Glutamatergic neuron (in vitro differentiated cells): ENCODE measurements at places on chromosomes 4 and X.

GRCh38 chr4:159296061-159296460 is 193.2 kb downstream of the RAPGEF2 start:
- DNase-seq, result no peak

- DNase-seq, result no peak
Observed at GRCh38 chr4:40800064-40800463, 50.3 kb downstream of the NSUN7 start.

- no peak for DNase-seq
Observed at GRCh38 chr4:69147334-69147733, 51.1 kb downstream of the UGT2B7 start.

DNA sequence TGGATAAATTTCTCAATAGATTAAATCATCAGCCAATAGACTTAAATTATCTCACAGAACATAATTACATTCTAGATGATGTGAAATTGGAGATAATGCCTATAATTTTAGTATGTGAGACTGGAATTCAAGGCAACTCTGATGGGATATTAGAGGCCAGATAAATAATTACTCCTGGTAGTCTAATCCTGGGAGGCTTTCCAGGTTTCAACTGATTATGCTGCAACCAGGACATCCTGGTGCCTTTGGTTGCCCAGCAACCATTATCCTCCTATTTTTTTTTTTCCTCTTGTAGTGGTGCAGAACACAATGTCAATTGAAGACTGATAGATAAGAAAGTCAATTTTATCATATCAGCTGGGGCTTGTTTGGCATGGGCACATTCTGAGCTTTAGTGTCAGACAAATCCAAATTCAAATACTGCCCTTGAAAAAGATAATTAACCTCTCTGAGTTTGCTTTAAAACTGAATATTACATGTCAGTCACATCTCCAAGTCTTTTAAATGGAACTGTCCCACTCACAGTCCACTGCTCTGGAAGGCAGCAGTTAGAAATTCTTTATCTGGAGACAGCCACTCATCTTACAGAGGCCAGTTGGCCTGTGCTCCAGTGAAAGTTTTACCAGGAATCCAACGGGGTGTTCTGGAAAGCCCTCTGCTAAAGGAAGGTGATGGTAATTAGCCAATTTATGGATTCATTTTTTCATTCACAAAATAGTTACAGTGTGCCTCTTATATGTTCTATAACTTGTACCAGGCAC is 95.3 kb upstream of the GUCY1A1 start:
- DNase-seq, result no peak

- no peak for DNase-seq
Observed at GRCh38 chrX:42465821-42466220, 312.1 kb downstream of the PPP1R2C start.

- no peak for DNase-seq
Observed at GRCh38 chr4:15006416-15007024, 4.2 kb downstream of the CPEB2 start.

GRCh38 chr4:8219236-8219635 is 20.1 kb downstream of the SH3TC1 start:
- DNase-seq, result no peak

- no peak for DNase-seq
Observed at GRCh38 chr4:128244379-128244778, 43.2 kb downstream of the PGRMC2 start.

DNA sequence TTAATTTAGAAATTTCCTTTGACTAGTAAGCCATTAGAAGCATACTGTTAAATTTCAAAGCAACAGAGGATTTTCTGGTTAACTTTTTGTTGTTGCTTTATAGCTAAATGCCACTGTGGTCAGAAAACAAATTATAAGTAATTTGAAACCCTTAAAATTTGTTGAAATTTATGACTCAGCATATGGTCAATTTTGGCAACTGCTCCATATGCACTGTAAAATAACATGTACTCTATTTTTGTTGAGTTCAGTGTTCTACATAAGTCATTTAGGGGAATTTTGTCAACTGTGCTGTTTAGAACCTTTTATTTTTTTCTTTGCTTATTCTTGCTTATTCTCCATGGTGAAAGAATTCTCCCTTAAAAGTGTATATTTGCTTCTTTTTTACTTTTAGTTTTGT is 28.6 kb downstream of the SCLT1 start:
- DNase-seq, result no peak

DNA sequence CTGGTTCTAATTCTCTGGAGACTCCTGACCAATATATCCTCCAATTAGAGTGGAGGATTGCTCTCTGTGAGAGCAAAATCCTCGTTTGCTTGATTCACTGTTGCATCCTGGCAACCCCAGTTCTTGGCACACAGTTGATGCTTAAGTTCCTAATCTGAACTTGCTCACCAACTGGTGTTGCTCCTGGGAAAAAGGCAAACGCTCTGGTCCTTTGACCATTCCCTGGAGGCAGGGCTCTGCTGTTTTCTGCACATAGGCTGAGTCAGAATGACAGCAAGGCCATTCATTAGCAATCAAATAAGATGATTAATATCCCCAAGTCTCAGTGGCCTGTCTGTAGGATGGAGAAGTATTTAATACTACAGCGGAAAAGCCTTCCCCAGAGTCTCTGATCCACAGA is 172.7 kb upstream of the TBC1D9 start:
- DNase-seq, result no peak

GRCh38 chrX:10615931-10616774 is 4.2 kb downstream of the MID1 start:
- peak; percentile 37 for DNase-seq

DNA sequence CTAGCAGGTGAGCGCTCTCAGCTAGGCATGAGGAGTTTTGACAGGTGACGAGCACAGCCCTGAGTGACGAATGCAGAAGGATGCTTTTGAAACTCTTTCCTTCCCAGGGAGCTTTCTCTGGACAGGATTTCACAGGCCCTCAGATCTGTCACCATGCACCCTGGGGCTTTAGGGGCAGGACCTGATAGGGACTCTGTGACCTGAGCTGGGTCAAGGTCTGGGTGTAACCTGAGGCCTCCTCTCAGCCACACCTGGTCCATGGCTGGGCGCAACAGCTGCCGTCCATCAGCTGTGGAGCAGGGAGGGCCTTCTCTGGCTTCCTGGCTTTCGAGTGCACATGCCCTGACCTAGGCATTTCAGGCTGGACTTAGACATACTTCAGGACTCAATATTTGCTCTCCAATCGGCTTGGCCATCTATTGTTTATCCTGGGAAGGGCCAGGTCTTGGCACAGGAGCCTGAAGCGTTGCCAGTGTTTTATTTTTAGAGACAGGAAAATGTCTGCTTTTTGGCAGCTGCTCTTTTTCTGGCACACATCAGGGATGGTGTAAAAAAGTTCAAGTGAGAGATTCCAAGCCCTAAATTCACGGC is 56.4 kb downstream of the C4orf51 start:
- DNase-seq, result no peak

DNA sequence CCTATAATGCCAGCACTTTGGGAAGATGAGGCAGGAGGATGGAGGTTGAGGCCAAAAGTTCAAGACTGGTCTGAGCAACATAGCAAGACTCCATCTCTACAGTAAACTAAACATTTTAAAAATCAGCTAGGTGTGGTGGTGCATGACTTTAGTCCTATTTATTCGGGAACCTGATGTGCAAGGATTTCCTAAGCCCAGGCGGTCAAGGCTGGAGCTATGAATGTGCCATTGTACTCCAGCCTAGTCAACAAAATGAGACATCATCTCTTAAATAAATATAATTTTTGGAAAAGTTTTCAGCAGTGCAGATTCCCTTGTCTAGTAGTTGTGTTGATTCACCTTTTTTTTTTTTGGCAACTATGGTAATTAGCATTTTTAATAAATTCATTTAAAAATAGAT is 928.7 kb upstream of the PRKX start:
- DNase-seq, result no peak

- no peak for DNase-seq
Observed at GRCh38 chrX:118948270-118948669, 26.1 kb upstream of the LONRF3 start.

GRCh38 chr4:169976951-169977350 is 49.2 kb downstream of the MFAP3L start:
- DNase-seq, result no peak

- DNase-seq, result no peak
Observed at GRCh38 chr4:30727409-30727808, 7.2 kb downstream of the PCDH7 start.

DNA sequence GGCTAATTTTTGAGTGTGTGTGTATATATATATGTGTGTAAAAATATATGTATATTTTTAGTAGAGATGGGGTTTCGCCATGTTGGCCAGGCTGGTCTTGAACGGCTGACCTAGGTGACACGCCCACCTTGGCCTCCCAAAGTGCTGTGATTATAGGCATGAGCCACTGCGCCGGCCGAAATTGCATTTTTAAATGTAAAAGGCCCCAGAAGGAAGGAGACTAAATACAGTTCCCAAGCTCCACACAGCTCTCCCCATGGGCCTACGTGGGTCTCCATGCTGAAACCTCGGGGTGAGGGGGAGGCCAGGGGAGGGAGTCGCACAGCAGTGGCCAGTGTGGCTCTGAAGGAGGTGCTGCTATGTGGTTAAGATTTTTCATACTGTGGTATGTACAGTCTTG is 12.8 kb upstream of the CDKN2AIP start:
- DNase-seq, result no peak

GRCh38 chr4:15684498-15684897 is 2.9 kb downstream of the FAM200B start:
- no peak for DNase-seq

DNA sequence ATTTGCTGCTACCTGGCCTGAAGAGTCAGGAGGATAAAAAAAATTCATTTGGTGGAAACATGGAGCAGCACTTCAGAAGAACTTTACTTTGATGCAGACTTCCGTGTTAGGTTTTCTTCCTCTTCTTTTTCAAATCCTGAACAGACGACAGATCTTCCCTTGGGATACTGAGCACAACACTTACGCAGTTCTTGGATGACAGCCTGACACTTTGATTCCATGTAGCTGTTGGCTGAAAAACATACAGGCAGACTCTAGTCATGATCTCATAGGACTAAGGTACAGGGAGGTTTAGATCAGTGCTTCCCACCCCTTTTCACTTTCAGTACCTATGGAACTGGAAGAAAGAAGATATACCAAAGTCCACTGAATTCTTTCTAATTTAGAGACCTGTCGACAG is 9.2 kb downstream of the CMC4 start:
- no peak for DNase-seq

- no peak for DNase-seq
Observed at GRCh38 chrX:124441971-124442590, 95.7 kb downstream of the SH2D1A start.

DNA sequence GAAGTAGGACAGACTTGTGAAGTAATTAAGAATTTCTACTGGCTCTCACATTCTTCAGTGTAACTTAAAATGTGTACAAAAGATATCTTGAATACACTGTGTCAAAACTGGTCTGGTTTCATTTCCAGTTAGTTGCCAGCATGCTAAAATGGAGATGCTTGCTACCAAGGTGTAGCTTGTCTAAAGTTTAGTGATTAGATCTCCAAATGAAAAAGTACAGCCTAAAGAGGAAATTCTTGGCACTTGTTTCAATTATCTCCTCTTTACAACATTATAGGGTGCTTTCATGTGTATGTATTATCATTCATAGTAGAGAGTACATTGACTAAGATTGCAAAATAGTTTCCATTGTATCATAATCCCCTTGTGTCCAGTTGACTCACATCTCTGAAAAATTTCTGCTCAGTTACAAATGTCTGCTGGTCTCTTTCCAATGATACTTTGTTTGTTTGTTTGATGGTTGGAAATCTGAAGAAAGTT is 97.3 kb upstream of the SPRY1 start:
- no peak for DNase-seq

DNA sequence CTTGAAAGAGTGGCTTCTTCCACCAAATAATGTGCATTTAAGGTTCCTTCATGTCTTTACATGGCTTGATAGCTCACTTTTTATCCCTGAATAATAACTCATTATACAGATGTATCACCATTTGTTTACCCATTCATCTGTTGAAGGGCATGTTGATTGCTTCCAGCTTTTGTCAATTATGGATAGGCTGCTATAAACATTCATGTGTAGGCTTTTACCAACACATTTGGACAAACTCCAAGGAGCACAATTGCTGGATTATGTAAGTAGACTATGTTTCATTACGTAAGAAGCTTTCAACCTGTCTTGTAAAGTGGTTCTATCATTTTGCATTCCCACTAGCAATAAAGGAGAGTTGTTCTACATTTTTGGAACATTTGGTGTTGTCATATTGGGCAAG is 2637.0 kb downstream of the PCDH7 start:
- DNase-seq, result no peak

GRCh38 chr4:10593130-10593529 is 91.4 kb downstream of the CLNK start:
- DNase-seq, result no peak

- no peak for DNase-seq
Observed at GRCh38 chrX:124239911-124240310, 92.5 kb upstream of the TEX13D start.

- DNase-seq, result no peak
Observed at GRCh38 chr4:162793004-162793403, 373.7 kb downstream of the NAF1 start.

- DNase-seq, result no peak
Observed at GRCh38 chrX:45445745-45446412, 245.2 kb upstream of the DIPK2B start.

GRCh38 chr4:46586566-46586965 is 196.6 kb upstream of the GABRA2 start:
- no peak for DNase-seq

DNA sequence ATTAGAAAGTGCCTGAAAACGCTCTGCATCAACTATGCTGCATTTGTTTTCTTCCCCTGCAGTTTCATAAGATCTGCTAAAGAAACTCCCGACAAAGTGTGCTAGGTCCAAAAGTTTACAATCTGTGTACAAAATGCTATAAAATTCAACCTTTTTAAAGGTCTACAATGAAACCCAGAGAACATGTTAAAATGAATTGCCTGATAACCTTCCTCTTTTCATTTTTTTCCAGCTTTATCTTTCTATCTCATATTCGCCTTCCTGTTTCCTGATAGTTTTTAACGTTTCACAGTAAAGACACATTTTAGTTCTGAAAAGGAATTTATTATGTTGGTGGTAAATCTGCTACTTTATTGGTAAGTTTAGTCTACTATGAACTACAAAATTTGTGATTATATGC is 9.5 kb upstream of the HPGDS start:
- no peak for DNase-seq

GRCh38 chr4:75752637-75753036 is 28.3 kb downstream of the USO1 start:
- DNase-seq, result no peak

DNA sequence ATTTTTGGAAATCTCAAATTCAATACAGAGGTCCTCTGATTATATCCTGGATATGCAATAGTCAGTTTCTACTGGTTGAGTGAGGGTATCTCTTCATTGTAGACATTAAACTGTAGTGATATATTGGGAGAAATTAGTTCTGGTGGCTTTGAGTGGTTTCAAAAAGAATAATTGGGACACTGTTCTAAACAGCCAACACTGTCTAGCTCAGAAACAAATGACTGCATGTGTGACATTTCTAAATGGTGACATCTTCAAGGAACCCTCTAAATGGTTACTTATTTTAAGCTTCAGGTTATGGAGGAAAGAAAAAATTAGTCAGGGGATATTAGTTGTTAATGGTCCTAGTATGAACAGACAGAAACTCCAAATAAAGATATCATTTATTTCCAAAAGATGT is 186.2 kb downstream of the LARP7 start:
- DNase-seq, result no peak
